Activated naive CD8-positive, alpha-beta T cell treated with anti-CD3 and anti-CD28 coated beads for 36 hours (primary cell): ENCODE measurements at places on chromosomes 5 and 9. TPM values are rescaled to one million over a fixed set of nuclear protein-coding genes. Genes with fewer than 3 reads are reported as not detected.
A peak's percentile ranks its signal among the peaks of the same experiment; 100 is the strongest.

Gene EGR1
- 48.1 TPM for total RNA-seq

GRCh38 chr9:95101326-95101725, 216.2 kb downstream of the FANCC start:
- DNase-seq: no peak

DNA sequence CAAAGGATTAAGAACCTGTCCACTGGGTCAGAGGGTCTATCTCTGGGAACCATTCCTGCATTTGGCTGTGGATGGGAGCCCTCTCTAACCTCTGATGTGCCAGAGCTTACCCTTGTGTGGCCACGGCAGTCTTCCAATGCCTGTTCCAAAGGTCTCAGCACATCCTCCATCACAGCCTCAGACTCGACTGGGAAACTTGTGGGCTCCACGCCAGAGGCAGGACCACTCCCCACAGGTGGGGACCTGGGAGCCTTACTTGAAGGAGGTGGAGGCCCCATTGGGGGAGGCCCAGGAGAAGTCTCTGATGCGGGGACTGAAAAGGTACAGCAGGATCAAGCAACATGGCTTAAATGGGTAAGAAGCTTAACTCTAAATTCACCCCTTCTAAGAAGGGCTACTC, 4.4 kb downstream of the EIF4EBP3 start:
- DNase-seq: no peak

DNA sequence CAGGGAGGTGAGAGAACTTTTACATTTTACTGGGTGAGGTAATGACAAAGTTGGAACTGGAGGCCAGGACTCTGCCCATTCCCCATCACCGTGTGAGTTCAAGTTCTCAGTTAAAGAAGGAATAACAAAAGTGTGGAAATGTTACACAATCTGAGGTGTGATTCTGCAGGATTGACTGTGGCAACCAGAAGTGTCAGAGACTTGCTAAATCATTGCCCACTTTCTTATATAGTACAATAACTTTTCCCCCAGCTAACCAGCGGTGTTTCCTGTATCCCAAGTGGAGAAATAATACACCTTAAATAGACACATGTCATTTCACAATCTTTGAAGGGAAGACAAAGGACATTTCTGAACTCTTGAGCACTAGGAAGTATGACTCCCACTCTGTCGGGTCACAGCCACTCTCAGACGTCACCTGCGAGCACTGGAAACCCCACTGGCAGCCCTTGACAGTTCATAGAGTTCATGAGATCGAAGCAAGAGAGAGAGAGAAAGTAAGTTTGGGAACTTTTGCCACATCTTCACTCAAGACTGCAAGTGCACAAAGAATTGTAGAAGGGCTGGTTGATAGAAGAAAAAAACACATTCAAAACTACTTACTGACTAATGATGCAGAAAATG, 28.4 kb downstream of the PAX5 start:
- no peak for DNase-seq

GRCh38 chr9:111896942-111897600, 457 bp downstream of the UGCG start:
- DNase-seq: peak; percentile 43

- no peak for DNase-seq
These were observed 1.6 kb downstream of the PDGFRB start for GRCh38 chr5:150153957-150154617.

Gene FUT7
- not detected for total RNA-seq

DNA sequence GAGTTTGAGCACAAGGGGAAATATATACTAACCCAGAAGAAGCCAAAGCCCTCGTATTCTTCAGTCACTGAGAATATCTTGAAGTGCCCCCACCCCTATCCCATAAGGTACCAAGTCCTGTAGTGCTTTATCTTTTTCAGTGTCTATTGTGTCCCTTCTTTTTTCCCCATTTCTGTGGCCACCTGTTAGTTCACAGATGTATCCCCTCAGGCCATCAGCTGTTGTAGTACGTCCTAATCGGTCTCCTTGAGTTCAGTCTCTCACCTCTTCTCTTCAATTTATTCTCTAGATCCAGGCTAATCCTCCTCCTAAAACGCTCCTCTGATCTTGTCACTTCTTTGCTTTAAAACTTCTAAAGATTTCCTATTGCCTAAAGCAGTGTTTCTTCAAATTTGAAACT, 10.4 kb downstream of the RGS7BP start:
- DNase-seq: no peak

Gene IL3
- 0.49 TPM for total RNA-seq

DNA sequence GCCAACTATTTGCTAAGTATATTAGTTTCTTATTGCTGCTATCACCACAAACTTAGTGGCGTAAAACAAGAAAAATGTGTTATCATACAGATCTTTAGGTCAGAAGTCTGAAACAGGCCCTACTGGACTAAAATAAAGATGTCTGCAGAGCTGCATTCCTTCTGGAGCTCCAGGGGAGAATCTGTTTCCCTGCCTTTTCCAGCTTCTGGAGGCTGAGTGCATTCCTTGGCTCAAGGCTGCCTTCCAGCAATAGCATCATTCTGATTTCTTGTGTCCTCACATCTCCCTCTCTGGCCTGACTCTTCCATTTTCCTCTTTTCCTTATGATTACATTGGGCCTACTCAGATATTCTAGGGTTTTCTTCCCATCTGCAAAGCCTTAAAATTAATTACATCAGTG, 15.9 kb downstream of the MAN2A1 start:
- DNase-seq: no peak

GRCh38 chr9:86281593-86282076, 703 bp downstream of the ISCA1 start:
- DNase-seq: no peak

Gene HDHD3
- 14.4 TPM for total RNA-seq

DNA sequence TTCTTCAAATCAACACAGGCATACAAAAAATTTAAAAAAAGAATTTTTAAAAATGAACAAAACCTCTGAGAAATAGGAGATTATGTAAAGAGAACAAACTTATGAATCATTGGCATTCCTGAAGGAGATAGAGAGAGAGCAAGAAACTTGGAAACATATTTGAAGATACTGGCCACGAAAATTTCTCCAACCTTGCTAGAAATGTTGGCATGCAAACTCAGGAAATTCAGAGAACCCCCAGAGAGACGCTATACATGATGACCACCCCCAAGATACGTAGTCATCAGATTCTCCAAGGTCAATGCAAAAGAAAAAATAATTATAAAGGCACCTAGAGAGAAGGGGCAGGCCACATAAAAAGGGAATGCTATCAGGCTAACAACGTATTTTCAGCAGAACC, 472.5 kb downstream of the MTRR start:
- no peak for DNase-seq

DNA sequence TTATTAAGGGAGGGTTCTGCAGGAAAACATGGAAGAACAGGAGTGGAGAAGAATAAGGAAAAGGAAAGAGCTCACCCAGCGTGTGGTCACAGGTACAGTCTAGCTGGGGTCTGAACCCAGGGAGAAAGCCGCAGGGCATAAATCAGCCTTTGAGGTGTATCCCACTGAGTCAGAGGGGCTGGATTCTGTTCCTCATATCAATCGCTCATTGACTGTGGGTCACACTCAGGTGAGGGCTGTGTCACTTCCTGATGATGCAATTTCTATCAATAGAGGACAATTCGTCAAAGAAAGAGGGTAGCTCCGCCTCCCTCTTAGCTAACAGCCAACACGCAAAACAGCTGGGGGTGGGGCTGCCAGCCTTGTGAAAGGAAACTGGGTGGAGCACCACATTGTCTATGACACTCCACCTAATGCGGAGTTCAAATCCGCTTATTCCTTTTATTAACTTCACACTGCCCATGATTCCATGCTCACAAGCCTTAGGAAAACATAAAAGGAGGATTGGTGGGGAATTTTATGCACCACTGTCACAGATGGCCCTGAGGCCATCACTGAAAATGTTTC, 176.2 kb downstream of the ICE1 start:
- no peak for DNase-seq

Gene FBXW2
- 72.5 TPM for total RNA-seq

Gene KCTD16
- total RNA-seq: 0.16 TPM

- DNase-seq: no peak
These were observed 7.9 kb downstream of the LNPEP start for GRCh38 chr5:96943799-96944198.

- DNase-seq: peak; percentile 30
These were observed 84.8 kb downstream of the WNK2 start for GRCh38 chr9:93268551-93269314.

DNA sequence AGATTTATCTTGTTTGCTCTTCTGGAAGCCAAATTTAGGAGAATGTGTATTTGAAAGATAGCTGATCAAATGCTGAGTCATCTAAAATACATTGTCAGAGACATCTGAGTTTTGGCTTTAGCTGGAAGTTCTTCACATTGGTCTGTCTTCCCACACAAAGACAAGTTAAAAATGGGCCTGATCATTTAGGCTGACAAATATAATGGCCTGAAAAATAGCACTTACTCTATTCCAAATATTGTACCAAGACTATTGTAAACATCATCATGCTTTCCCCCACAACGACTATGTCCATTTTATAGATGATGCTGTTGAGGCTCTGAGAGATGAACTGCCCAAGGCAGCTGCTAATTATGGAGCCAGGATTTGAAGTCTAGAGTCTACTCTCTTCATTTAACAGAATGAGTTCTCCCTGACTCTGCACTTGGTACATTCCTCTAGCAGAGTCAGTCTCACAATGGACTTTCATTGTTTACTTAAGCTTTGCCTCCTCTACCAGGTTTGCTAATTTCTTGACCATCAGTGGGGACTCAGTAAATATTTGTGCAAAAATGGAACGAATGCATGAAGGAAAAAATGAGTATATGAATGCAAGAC, 619.4 kb upstream of the KLF4 start:
- DNase-seq: no peak

DNA sequence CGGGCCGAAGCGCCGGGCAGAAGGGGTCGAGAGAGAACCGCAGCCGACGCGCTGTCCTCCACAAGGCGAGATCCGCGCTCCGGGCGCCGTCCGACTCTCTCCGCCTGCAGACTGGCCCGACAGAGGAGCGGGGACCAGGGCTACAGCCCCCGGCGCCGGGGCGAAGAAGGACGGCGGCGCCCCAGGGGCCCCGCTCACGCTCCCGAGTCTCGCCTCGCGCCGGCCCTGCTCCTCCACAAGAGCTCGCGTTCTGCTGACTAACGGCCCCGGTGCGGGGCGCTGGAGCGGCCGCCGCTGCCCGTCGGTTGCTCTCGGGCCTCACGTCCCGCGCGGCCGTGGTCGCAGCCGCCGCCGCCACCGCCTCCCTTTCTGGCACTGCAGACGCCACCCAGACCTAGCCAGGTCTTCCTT, 338 bp downstream of the ABHD17B start:
- no peak for DNase-seq

Gene PCDHA6
- total RNA-seq: not detected

DNA sequence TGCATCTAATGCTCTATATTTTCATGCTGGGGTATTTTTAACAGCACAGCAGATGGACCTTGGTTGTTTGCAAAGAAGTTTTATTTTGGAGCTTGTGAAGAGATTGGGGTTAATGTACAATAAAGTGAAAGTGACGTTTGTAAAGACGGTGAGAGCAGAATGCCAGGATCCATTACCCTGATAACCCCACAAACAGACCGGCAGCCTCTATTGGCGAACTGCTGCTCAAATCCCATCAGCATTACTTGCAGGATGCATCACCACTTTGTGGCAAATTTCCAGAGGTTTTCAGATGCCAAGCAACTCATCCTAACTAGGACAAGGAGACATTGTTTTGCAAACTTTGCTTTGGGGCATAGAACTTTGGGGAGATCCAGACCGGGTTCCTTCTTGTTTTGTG, 383.3 kb upstream of the ZNF462 start:
- DNase-seq: no peak

Gene TRIM41
- total RNA-seq: 37.6 TPM

Gene LOX
- total RNA-seq: not detected

- no peak for DNase-seq
These were observed 211.1 kb downstream of the NR3C1 start for GRCh38 chr5:143192191-143192900.

- no peak for DNase-seq
These were observed 412.4 kb upstream of the ZNF462 start for GRCh38 chr9:106450549-106450948.

GRCh38 chr5:179345433-179346321, at the start of gene ADAMTS2:
Gene ADAMTS2 (minus strand): TSS chr5:179345461. CDS start chr5:179345328, 133 bp downstream.
- peak; percentile 24 for DNase-seq

GRCh38 chr9:3332802-3333201, 193.0 kb downstream of the RFX3 start:
- no peak for DNase-seq

DNA sequence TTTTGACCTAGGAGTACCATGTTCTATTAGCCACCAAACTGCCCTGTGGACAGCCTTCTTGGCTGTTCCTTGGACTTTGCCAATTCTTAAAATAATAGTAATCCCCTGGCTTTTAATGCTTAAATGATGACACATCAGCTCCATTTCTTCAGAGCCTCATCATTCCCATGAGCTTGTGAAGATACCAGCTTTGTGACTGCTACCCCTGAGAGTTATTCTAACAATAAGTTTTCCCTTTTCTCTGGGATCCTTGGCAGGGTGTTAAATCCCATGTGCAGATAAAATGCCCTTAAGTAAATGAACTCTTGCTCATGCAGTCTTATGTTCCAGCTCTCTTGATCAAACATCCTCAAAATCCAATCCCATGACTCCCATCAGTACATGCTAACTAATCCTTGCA, 415.3 kb downstream of the CETN3 start:
- no peak for DNase-seq

Gene SLC27A4
- total RNA-seq: 22.8 TPM

DNA sequence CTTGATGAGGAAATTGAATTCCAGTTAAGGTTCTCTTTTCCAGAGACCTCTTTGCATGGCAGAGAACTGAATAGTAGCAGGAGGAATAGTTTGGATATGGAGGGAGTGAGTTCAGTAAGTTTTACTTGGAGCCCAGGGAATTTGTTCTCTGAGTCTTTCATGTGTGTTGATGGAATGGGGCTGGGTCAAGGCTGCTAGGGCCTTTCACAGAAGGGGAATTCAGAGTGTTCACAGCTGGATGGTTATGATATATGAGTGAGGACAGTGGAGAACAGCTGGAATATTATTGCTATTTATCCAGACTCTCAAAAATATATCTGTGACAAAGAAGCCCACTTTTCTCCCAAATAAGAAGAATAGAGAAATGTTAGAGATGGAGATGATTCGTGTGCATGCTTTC, 372.8 kb downstream of the PLK2 start:
- DNase-seq: no peak

GRCh38 chr9:136047076-136047774, 47.9 kb downstream of the NACC2 start:
- DNase-seq: no peak

Gene ZBED3
- total RNA-seq: 8.0 TPM

DNA sequence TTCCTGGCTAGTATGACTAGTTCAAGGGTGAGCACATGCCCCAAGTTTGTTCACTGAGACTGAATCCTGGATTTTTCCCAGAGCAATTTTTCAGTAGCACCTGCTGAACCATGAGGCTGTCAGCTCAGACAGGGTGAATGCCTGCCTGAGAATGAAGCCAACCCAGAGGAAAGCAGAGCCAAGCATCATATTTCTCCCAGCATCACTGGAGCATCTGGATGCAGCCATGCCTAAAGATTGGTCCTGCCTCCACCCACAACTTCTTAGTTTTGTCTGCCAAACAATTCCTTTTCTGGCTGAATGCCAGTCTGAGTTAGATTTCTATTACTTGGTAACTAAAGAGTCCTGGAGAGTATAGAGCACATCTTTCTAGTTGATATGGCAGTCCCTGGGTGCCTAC, 343.6 kb downstream of the CSNK1G3 start:
- no peak for DNase-seq
